ENCODE measurements at places on chromosomes 7 and 10.

DNA sequence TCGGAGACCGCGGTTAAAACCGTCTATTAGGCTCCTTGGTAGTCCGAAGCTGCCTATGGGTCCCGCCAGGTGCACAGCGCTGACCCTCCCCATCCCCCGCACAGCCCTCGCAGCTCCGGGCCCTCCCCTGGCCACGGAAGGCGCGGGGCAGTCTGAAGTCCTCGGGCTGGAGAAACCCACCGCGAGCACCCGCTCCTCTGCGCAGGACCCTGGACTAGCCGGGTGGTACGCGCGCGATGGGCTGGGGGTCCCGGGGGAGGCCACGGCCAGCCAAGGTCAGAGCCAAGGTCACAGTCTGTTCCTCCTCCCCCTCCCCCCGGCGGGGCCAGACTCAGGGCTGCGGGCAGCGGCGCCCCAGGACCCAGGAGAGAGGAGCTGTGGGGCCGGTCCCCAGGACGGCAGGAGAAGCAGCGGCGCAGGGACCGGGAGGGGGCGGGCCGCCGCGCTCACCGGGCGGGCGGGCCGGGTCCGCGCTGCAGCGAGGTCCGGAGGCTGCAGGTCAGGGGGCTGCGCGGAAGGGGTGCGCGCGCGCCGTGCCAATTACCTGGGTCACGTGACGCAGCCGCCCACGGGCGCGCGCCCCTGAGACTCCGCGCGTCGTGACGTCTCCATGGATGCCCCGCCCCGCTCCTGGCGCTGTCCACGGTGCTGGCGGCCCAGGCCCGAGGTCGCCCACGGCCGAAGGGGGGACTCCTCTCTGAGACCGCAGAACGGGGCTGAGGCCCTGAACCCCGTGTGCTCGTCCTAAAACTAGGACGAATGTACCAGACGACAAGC is at the start of gene OGDHL:
Gene OGDHL (minus strand): TSS at position 535 of the 777 bp plus-strand sequence. CDS start 3,731 bp downstream, outside the sequence.
- no peak for DNase-seq

DNA sequence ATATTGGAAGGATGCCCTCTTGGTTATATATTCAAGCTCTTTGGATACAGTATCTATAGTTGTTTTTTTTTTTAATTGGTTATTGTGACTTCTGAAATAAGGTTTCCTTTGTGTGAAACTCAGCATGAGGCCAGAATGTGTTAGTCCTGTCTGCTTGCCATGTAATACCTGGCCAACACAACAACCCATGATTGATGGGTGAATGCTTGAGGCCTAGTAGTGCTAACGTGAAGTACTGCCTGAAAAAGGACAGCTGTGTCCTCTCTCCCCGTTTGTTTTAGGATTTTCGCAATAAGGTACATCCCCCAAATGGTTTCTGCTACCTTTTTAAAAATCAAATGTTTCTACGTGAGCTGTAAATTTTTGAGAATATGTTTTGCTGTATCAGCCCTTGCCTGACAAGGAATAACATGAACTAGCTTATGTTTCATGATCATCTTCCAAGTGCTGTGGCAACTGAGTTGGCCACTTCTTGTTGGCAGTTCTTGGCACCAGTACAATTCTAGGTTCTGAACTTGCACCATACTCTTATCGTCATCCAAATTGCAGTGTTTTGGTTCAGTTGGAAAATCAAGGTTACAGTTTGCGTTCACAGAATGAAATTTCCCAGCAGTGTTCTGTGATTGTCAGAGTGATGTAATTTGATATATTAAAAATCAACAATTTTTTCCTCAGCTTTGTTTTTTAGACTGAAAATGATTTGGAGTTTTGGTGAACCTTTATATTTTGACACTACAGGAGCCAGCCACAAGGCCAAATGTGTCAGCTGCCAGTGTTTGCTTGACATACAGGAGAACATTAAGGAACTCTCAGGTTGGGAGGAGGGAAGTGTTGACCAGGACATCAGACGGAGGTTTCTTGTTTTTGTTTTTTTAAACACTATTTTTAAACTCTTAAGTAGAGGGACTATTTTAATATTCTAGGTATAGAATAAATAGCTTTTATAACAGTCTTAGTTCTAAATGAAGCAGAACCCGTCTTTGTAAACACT is 13.5 kb upstream of the ASCC1 start:
- DNase-seq, result no peak

DNA sequence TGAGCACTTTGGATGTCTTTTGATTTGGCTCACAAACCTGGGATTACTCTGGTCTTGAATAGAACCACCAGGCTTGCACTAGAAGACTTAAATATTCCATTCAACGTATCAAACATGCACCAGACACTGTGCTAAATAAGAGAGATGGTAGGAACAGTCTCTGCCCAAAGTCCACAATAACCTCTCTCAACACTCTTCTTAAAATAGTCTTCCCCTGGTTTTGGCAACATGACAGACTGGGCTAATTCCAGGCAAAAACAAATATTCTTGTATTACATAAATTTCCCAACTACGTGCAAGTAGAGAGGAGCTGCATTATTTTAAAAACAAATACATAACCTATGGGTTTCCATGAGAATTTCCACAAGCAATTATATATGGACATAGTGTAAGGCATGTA is 64.8 kb upstream of the PAPSS2 start:
- no peak for DNase-seq

GRCh38 chr7:90677486-90678404 is 81.6 kb downstream of the CDK14 start:
- DNase-seq, result no peak

DNA sequence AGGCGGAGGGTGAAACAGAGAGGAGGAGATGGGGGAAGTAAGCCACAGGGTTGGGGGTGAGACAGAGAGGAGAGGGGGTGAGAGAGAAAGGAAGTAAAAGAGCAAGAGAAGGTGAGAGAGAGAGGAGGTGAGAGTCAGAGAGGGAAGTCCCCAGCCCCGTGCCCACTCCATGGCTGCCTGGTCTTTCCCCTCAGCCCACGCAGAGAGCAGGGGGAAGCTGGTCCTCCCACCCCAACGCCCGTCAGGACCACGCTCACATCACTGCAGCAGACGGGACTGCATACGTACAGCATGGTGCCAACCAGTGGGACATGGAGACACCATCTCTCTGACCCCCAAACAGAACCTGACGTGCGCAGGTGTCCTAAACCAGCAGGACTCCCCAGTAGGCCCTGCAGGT is 12.1 kb upstream of the PDGFA start:
- no peak for DNase-seq

GRCh38 chr7:107917763-107918651 is 27.0 kb downstream of the DLD start:
- DNase-seq, result no peak

DNA sequence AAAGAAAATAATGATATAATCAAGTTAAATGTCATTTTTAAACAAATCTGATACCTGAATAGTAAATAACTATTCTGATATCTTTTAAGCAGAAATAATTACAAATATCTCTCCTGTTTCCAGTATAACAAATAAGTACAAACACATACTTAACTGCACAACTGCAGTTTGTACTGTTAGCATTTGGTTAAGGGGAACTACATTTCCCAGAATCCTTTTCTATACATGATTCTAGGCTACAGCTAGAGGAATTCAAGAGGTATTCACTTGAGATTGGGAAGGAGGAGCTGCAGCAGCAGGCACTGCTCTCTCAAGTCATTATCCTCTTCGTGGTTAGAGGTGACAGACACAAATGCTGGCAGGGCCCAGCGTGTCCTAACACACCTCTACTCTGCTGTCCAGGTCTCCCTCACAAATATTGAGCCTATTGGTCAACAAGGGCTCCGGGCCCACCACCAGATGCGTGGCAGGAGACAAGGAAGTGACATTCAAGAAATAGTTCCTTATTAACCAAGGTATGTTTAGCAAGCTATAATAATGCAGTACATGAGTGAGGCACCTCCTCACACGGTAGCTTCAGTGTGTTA is 255.1 kb upstream of the MKLN1 start:
- no peak for DNase-seq

DNA sequence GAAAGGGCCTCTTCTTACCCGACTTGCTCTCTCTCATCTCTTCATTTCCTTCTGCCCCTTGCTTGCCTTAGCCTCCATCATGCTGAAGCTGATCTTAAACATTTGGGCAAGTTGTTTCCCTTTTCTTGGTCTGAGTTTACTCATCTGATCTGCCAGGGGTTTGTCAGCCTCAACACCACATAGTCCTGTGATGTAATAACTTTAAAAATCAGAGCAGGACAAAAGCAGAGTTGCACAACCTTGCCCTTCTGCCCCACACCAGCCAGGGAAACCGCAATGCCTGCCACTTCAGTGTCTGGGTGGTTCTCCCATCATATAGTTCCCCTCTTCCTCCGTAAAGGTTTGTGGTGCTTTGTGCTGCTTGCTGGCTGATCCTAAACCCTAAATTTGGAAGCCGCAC is 9.9 kb upstream of the LIPM start:
- no peak for DNase-seq

GRCh38 chr10:4431114-4431863 is 394.7 kb upstream of the AKR1E2 start:
- no peak for DNase-seq

DNA sequence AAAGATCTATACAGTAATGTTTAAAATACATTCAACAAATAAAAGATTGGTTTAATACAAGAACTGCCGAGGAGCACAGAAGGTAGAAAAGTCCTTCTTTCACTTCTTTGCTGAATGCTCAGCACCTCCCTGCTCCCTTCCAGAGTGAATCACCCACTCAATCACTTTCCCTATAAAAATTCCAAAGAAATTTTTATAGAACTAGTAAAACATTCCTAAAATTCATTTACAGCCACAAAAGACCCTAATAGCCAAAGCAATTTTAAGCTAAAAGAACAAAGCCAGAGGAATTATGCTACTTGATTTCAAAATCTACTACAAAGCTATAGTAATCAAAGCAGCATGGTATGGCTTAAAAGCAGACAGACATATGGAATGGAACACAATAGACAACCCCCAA is 320.9 kb downstream of the PCLO start:
- DNase-seq, result no peak

GRCh38 chr7:54679490-54679817 is 79.6 kb downstream of the SEC61G start:
- DNase-seq, result no peak

DNA sequence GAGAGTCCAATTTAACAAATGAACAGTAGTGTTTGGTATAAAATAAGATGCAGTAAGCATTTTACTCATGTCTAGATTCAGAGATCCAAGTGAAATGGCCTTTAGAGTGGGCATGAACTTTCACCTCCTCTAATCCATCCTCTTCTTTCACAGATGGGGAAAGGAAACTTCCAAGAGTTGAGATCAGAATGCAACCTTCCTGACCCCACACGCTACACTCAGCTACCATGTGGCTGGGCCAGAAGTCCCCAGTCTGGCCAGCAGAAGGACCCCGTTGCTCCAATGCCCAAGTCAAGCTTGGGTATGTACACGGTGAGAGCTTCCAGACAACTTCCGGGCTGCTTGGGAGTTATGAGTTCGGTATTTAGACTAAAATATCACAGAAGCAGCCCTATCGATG is 228.0 kb downstream of the ELMO1 start:
- no peak for DNase-seq

DNA sequence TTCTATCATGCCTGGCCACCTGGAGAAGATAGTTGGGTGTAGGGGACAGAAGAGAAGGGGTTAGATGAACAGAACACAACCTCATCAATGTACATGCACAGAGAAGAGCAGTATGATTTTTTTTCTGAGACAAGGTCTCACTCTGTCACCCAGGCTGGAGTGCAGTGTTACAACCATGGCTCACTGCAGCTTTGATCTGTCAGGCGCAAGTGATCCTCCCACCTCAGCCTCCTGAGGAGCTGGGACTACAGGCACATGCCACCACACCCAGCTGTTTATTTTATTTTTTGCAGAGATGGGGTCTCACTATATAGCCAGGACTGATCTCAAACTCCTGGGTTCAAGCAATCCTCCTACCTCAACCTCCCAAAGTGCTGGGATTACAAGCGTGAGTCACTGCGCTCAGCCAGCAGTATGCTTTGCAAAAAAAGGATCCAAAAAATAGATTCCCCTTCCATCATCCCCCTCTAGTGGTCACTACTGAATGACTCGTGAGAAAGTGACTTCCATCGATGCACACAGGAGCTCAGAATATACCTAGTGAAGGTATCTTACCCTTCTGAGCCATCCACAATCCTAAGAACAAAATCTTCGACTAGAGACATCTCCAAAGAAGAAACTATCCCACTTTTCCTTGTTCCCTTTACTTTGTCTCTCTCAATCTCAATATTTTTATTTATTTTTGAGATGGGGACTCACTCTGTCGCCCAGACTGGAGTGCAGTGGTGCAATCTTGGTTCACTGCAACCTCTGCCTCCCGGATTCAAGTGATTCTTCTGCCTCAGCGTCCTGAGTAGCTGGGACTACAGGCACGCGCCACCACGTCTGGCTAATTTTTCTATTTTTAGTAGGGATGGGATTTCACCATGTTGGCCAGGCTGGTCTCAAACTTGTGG is 21.0 kb downstream of the ZCWPW1 start:
- no peak for DNase-seq

- no peak for DNase-seq
Observed at GRCh38 chr10:73891540-73891939, 17.2 kb upstream of the CAMK2G start.

DNA sequence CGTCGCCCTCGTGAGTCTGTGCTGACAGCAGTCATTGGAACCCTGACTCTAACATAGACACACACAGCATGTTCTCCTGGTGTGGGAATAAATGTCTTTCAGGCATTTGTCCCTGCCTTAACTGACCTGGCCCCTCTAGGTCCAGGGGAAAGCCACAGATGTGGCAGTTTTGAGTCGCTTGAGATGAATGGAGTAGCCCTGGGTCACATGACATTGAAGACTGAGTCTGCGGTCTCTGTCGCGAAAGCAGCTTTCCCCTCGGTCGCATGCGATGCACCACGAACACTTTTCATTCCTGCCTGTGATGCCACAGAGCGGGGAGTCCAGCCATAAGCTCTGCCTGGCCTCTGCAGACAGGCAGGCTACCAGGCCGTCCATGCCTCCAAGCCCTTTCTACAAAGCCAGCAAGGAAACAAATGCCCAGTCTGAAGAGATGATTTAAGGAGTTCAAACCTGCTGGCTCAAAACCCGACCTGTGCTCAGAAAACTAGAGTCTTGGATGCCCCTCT is 172.3 kb downstream of the WDR37 start:
- no peak for DNase-seq

All from T-helper 17 cell (primary cell).